C1 segment of cervical spinal cord (tissue), 14 donors: ENCODE measurements at places on chromosomes 2 and 18.

- no peak for DNase-seq
Observed at GRCh38 chr18:79422022-79422782, 26.5 kb downstream of the NFATC1 start.

DNA sequence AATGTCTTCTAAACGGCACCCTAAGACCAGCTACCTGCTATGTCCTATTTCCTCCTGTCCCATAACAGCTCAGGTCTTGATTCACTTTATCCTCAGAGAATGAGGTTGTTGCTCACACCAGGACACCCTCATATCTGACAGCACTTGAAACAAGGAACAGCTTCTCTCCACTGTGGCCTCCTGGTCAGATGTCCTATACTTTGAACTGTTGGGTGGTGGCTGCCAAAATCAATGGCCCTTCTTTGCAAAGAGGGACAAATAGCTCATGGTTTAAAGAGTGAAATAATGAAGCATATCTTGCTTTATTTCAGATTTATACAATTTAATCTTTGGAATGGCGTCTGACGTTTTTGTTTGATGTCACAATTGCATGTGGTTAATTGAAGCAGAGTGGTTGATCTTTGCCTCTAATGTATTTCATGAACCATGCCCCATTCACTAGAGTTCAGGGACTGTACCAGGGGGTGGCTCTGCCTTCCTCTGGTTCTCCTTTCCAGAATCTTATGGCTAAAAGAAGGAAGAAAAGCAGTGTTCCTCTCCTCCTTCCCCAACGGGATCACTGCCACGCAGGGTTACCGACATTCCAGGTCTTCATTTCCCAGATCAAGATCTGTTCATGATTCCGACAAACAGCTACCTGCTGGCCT, 24.1 kb upstream of the ZCCHC2 start:
- no peak for DNase-seq

GRCh38 chr2:86352727-86353221, 15.3 kb upstream of the REEP1 start:
- no peak for DNase-seq

DNA sequence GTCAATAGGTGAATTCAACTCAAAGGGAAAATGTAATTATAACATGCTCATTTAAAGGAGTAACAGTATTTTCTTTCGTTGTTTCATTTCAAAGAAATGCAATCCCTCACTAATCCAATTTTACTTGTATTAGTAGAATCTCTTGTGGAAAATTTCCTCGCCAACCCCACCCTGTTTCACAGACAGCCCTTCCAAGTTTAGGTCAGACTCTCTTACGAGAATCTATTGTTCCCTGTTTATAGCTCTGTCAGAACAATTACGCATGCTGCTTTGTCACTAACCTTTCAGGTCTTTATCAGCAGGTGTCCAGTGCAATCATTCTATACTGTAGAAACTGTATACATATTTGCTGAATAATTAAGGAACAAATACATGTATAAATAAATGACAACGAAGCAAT, 657.8 kb upstream of the LINC00305 start:
- no peak for DNase-seq

DNA sequence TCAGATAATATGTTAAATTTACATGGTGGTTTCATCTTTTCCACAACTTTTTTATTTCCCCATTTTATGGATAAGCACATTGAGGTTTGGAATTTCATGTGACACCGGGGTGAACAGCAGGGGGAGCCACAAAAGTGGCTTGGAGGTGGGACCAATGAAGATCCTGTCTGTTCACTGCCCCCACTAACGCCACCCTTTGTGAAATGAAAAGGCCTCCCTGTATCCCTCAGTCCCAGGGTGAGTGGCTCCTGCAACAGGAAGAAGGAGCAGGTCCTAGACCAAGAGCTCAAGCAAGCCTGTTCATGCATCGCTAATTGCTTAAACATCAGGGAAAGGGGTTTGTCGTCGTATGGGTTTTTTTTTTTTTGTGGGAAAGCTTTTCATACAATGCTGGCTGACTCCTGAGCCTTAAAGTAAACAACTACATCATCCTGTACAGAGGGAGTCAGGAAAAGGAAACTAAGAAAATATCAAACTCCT, 267.8 kb upstream of the EPAS1 start:
- no peak for DNase-seq

DNA sequence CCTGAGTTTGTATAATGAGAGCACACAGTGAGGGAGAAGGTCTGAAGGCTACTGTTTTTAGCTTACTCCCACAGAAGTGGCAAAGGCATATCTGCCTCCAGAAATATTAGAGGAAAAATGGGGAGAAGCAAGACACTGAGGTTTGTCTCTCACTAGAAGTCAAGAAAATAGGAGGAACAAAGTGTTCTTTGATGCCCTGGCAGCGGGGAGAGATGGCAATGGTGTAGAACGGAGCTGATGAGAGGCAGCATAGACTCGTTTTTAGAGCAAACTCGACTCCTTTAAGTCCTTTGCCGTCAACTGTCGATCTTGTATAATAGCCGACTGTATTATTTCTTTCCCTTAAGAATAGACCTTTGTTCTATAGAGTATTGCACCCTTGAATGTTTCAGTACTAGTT, 73.8 kb downstream of the ANKRD44 start:
- DNase-seq = no peak

GRCh38 chr2:100822587-100823248, 2.8 kb downstream of the NPAS2 start:
- DNase-seq = no peak

DNA sequence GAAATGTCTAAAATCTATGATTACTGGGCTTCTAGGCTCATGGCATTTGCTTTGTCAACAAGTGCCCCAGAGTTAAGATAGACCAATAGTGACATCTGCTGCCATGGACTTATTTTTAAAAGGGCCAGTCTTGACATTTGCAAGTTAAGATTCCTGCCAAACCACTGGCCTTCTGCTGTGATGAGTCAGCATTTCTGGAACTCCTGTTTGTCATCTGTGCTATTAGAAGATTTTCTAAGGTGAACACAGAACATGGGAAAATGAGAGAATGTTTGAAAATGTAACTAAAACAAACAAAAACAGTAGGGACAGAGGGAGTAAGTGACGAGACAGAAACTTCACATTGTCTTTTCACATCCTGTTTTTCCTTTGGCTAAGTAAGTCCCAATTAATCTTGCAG, 93.7 kb upstream of the WDR75 start:
- peak; percentile 21 for DNase-seq

- DNase-seq = no peak
Observed at GRCh38 chr2:128664499-128664971, 345.9 kb upstream of the HS6ST1 start.

- DNase-seq = no peak
Observed at GRCh38 chr2:231228223-231228622, 29.8 kb downstream of the ARMC9 start.

DNA sequence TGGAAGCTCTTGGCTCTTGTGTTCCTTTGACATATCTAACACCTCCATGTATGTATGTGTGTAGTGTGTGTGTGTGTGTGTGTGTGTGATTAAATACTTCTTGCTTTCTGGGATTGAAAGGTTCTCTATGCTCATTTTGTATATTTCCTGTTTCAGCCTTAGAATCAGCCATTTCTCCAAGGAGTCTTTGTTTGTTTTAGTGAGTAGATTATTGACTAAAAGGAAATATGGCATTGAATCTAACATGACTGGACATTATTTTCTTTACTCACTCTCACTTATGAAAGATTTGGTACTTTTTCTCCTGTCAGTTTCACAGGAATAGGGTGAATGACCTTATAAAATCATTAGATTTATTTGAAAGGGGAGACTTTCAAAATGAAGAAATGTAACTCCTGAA, 413.8 kb upstream of the SLC14A2 start:
- DNase-seq = no peak

- no peak for DNase-seq
Observed at GRCh38 chr2:75928093-75928492, 217.4 kb upstream of the GCFC2 start.

GRCh38 chr2:65165558-65165957, 35.7 kb upstream of the RAB1A start:
- DNase-seq = no peak

DNA sequence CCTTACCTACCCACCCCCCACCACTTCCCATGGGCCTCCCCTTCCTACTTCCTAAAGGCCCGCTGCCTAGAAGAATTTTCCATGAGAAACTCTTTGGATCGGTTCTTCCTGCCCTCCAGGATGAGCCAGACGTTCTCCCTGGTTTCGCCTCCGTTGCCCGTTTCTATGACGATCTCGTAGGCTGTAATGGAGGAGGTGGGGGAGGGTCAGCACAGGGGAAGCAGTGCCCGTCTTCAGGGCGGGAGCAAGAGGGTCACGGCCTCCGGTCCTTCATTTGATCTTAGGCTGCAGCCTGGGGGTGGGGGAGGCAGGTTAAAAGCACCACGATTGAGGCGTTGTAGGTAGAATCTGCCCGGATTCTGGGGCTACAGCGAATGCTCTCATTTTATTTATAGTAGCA, 172.0 kb downstream of the LOXHD1 start:
- no peak for DNase-seq

- no peak for DNase-seq
Observed at GRCh38 chr18:66792466-66792865, 188.6 kb upstream of the CDH19 start.

DNA sequence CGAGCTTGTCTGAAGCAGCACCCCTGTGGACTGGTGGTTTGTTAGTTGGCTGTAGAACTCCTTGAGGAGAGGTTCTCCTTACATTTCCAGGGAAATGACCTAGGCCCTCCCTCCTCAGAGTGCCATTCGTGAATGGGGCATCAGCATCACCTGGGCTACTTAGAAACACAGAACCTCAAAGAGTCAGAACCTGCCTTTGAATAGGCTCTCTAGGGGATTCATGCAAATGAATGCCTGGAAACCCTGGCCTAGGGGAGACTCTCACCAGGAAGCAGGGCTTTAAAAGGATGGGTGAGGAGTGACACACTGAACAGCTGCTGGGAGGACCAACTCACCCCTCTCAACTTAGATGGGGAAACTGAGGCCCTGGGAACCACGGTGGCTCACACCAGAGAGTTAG, 2.1 kb upstream of the MOCOS start:
- no peak for DNase-seq

DNA sequence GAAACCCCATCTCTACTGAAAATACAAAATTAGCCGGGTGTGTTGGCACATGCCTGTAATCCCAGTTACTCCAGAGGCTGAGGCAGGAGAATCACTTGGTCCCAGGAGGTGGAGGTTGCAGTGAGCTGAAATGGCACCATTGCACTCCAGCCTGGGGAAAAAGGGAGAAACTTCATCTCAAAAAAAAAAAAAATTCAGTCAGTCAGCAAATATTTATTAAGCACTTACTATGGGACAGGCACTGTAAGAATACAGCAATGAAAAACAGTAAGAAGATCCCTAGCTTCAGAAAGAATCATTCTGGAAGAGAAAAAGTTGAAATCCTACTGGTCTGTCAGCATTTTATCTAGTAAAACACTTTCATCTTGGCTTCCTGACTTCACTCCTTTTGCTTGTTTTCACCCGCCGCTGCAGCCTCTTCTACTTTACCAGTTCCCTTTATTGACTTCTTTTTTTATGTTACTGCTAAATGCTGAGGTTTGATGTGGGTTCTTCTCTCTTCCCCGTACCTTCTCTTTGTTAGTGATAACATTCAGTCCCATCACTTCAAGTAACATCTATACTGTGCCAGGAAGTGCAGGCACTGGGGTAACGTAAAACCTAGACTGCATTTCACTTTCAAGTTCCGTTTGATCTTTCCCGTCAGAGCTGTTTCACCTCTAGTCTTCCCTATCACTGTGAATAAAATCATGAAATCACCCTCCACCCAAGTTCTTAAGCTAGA, 10.8 kb upstream of the TAF4B start:
- no peak for DNase-seq

DNA sequence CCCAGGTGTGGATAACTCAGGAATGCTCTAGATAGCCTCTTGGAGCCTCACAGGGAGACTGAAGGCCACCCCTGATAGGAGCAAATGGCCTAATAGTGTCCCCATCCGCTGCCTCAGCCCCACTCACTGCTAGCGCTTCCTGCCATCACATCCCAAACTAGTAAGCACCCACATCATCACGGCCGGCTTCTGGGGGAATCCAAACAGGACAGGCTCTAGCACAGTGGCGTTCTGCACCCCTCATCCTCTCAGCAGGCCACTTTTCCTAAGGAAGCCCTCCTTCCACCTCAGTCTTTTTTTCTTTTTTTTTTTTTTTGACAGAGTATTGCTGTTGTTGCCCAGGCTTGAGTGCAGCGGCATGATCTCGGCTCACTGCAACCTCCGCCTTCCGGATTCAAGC, 6.3 kb upstream of the AMER3 start:
- DNase-seq = no peak
